IMR-90 (cell line): ENCODE measurements at places on chromosomes 16 and 17. TPM values are rescaled to one million over a fixed set of nuclear protein-coding genes. Genes with fewer than 3 reads are reported as not detected.

GRCh38 chr16:6160871-6161270 is 1063.3 kb upstream of the EEF2KMT start:
- no peaks in the 10 kb centered on the region for H3K36me3 ChIP-seq
- H3K27ac ChIP-seq = no peak overlapping the region
- H3K27me3 ChIP-seq = no peaks in the 10 kb centered on the region
- H3K4me3 ChIP-seq = no peak overlapping the region
- DNase-seq = no peak
- H3K4me1 ChIP-seq = no peaks in the 10 kb centered on the region

GRCh38 chr17:327296-327695 is 25.3 kb downstream of the RPH3AL start:
- H3K27me3 ChIP-seq = peaks cover 31% of the 10 kb centered on the region
- DNase-seq = no peak
- H3K27ac ChIP-seq = no peak overlapping the region
- H3K36me3 ChIP-seq = no peaks in the 10 kb centered on the region
- 0 out of 2 replicates have a peak, but pooled peaks cover 2% of the 10 kb centered on the region for H3K4me1 ChIP-seq
- H3K4me3 ChIP-seq = no peak overlapping the region

DNA sequence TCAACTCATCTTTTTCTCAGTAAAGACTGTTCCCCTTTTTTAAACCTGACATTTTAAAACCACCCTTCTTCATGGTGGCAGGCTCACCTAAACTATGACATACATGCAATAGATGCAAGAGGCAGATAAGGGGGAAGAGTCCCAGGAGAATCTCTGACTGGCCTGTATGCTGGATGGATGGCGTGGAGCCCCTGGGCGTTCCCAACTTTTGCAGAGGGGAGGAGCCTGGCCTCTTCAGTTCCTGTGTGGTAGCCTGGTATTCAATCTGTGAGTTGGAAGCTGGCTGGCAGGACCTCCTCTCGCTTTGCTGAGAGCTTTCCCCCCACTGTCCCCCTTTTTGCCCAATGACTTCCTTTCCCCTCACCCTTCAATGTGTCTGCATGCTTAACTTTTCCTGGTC is 217.6 kb upstream of the CA10 start:
- no peaks in the 10 kb centered on the region for H3K27me3 ChIP-seq
- DNase-seq = no peak
- H3K27ac ChIP-seq = no peak overlapping the region
- H3K4me1 ChIP-seq = no peaks in the 10 kb centered on the region

GRCh38 chr17:35866341-35866950 is 2.2 kb downstream of the HEATR9 start:
- peak; percentile 16 for DNase-seq
- H3K4me1 ChIP-seq = peaks cover 3% of the 10 kb centered on the region; the same call in 1 of the 2 replicates
- no peak overlapping the region for H3K27ac ChIP-seq
- no peaks in the 10 kb centered on the region for H3K27me3 ChIP-seq

DNA sequence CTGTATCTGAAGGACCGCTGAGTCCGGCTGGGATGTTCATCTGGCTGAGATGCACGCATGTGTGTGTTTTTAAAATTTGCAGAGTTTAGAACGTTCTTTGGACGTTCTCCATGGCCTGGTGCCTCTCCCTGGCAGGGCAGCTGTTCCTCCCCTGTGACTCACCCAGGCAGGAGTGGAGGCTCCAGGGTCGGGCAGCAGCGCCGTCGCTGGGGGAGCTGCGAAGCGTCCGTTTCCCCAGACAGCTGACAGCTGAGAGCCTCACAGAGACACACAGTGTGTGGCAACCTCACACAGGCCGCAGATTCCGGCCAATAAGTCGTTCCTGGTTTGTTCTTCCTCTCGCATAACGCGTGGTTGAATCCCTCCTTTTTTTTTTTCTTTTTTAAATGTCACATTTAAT is 80.6 kb downstream of the OR1D5 start:
- H3K27me3 ChIP-seq = no peaks in the 10 kb centered on the region
- H3K27ac ChIP-seq = 0 out of 2 replicates have a peak overlapping the region, but pooled peaks have one; percentile 49

DNA sequence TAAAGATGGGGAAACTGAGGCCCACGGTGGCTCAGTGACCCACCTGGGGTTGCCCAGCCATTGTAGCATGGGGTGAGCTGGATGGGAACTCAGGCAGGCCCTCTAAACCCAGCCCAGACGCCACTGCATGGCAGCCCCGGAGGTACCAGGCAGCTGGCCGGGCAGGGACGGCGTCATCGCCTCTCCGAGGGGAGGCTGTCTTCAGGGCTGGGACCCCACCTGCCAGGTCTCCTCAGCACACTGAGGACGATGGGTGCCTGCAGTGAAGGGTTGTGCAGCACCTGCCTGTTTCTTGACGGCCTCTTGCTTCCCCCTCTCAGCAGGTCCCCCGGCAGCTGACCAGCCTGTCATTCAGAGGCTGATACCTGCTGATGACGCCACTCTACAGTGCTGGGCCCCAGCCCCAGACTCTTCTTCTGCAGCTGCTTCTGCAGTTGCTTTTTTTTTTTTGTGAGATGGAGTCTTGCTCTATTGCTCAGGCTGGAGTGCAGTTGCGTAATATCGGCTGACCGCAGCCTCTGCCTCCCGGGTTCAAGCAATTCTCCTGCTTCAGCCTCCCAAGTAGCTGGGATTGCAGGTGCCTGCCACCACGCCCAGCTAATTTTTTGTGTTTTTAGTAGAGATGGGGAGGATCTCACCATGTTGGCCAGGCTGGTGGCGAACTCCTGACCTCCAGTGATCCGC is 24.7 kb downstream of the RNF213 start:
- H3K27ac ChIP-seq = no peak overlapping the region
- DNase-seq = no peak
- no peak overlapping the region for H3K4me3 ChIP-seq
- peaks cover 45% of the 10 kb centered on the region for H3K36me3 ChIP-seq

DNA sequence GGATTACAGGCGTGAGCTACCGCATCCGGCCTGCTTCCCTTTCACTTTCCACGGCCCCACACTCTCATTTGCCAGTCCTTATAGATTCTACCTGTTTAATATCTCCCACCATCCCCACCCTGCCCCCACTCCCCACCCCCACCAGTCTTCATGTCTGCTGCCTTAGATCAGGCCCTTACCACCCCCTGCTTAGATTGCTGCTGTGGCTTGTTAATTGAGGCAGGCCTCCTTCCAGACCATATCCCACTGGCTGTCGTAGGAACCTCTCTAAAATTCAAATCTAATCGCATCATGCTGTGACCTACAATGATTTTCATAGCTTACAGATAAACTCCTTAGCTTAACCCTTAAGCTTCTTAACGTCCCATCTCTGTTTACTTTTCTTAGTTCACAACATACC is 4.9 kb downstream of the IQCK start:
- no peak overlapping the region for H3K4me3 ChIP-seq
- H3K27ac ChIP-seq = no peak overlapping the region
- peaks cover 3% of the 10 kb centered on the region; the same call in 1 of the 2 replicates for H3K4me1 ChIP-seq
- no peaks in the 10 kb centered on the region for H3K27me3 ChIP-seq
- DNase-seq = no peak
- no peaks in the 10 kb centered on the region for H3K36me3 ChIP-seq

DNA sequence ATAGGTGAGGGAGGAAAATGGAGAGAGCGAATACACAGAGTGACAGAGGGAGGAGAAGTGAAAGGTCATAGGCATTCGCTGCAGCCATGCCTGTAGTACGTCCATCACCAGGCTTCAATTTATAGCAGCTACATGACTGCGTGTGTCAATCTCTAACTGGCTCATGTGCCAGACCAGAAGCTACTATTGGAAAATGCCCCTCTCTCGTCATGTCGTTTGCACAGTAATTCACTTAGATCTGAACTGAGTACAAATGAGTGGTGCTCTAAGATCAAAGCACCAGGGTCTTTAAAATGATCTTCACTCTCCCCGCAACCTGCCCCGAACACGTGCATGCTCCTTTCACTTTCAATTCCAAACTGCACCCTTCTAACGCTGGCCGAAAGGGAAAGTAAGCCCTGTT is 51.3 kb downstream of the ADCY9 start:
- H3K4me1 ChIP-seq = peaks cover 4% of the 10 kb centered on the region; the same call in 1 of the 2 replicates
- no peak for DNase-seq
- no peak overlapping the region for H3K27ac ChIP-seq

GRCh38 chr16:74901606-74902005 is 83.3 kb downstream of the WDR59 start:
- no peak overlapping the region for H3K27ac ChIP-seq
- H3K4me1 ChIP-seq = no peaks in the 10 kb centered on the region
- peak; percentile 13 for DNase-seq
- H3K36me3 ChIP-seq = peaks cover 15% of the 10 kb centered on the region

DNA sequence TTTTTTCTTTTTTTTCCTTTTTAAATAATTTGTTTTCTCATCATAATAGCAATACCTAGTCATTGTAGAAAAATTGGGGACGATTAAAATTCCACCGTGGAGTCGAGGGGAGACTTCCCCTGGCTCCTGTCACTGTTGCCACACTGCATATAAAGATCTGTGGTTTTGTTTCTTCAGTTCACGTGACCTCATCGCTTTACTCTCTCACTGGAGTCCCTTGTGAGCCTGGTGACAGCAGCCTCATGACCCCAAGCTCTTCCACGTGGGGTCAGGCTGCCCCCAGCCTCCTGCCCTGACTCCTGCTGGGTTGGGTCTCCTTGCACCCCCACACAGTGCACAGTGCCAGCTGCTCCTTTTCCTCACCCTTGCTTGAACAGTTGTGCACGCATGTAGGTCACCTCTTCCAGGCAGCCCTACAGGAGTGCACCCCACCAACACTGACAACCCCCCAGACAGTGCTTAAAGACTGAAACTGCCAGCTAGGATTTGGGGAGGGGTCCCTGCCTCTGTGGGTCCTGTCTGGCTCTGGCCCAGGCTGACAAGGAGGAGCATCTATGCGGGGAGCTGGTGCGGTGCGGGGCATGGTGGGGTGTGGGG is 7.3 kb upstream of the METRNL start:
- no peaks in the 10 kb centered on the region for H3K36me3 ChIP-seq
- H3K27ac ChIP-seq = no peak overlapping the region
- no peak for DNase-seq
- H3K27me3 ChIP-seq = no peaks in the 10 kb centered on the region; the same call in 1 of the 2 replicates
- H3K4me1 ChIP-seq = no peaks in the 10 kb centered on the region
- no peak overlapping the region for H3K4me3 ChIP-seq

DNA sequence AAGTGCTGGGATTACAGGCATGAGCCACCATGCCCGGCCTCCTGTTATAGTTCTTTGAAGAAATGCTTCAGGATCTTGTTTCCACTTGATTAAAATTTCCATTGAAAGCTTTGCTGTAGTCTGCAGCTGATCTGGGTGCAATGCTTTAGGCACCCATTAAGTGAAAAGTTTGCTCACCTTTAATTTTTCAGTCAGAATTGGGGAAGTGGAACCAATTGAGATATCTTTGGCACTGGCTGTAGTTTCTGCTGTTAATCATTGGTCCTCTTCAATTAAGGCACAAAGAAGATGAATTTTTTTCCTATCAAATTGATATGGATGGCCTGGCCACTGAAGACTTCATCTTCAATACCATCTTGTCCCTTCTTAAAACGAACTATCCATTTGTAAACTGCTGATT is 336.1 kb upstream of the TBX2 start:
- H3K27me3 ChIP-seq = no peaks in the 10 kb centered on the region
- DNase-seq = no peak
- no peak overlapping the region for H3K27ac ChIP-seq
- no peaks in the 10 kb centered on the region for H3K36me3 ChIP-seq
- H3K4me3 ChIP-seq = no peak overlapping the region

- no peaks in the 10 kb centered on the region for H3K4me1 ChIP-seq
- no peak overlapping the region for H3K27ac ChIP-seq
- DNase-seq = no peak
- H3K36me3 ChIP-seq = no peaks in the 10 kb centered on the region
- H3K4me3 ChIP-seq = no peak overlapping the region
- no peaks in the 10 kb centered on the region; the same call in 1 of the 2 replicates for H3K27me3 ChIP-seq
Measured at GRCh38 chr16:49997721-49998251, 27.2 kb upstream of the CNEP1R1 start.

Gene CEMP1
- not detected in 2 replicates for total RNA-seq

Gene WDR59
- 23.9 and 29.4 TPM in 2 replicates for total RNA-seq

Gene NPIPA3
- not detected in 2 replicates for total RNA-seq

Gene CLEC19A
- not detected in 2 replicates for total RNA-seq

Gene CHD9NB
- total RNA-seq = 1.1 TPM in 2 replicates

Gene DRC7
- total RNA-seq = not detected in 2 replicates

Gene ATP2A1
- under 0.01 TPM in 1 of 2 replicates, not detected in the other for total RNA-seq
